NCI-H1092 (cell line): ENCODE measurements at places on chromosomes 1 and 21.

DNA sequence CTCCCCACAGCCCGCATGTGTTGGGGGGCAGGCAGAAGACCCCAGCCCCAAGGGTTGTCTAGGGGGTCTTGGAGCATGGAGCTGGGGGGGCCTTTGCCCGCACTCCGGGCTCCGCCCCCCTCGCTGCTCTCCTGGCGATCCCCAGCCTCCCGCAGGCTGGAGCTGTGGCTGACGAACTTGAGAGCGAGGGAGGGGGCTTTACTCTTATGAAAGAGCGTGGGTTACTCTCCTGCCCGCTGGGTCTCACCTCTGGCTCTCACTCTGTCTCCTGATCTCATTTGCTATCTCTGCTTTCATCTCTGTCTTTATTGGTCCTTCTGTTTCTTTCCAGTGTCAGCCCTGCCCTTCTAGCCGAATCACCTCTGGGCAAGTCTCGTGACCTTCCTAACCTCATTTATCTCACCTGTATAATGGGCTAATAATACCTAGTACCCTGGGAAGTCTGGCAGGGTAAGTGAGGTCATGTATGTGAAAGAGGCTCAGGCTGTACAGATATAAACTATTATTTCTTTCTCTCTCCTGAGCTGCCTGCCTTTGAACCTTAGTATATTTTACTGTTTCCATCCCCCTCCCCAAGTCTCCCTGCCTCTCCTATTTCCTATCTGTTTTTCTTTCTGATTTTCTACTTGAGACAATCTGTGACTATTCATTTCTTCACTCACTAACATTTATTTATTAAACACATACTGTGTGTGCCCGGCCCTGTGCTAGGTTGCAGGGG is 731 bp downstream of the EFNA4 start:
- DNase-seq: peak; percentile 41

DNA sequence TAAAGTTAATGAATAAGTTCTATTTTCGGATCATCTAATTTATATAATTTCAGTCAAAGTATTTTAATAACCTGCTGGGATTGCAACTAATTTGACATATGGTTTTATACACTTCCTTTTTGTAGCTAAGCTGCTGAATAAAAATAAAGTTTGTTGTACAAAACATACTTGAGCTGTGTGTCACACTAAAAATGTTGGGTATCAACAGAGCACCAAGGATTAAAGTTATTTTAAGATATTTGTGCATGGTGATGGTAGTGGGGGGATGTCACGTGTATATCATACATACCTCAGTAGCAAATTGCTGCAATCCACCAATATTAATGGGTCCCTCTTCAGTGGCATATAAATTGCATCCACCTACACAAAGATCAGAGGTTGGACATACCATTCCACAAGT is 199.6 kb downstream of the DPYD start:
- DNase-seq: no peak

DNA sequence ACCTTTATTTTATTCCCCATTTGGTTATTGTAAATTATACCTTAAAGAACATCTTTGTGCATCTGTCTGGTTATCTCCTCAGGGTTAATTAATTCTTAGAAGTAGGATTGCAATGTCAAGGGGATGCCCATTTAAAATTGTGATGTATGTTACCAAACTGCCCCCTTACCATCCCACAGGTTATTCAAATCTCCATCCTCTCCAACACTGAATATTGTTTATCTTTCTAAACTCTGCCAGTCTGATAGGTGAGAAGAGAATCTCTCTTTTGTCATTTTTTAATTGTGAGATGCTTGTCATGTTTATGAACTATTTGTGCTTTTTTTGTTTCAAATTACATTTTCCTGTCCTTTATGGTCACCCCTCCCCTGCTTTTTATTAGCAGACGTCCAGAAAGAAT is 55.8 kb downstream of the VWA5B1 start:
- DNase-seq: no peak

GRCh38 chr1:88001460-88001859 is 672.8 kb downstream of the LMO4 start:
- DNase-seq: no peak

GRCh38 chr1:201024625-201024998 is 1.1 kb upstream of the KIF21B start:
- DNase-seq: no peak

GRCh38 chr1:205275133-205275532 is 46.4 kb downstream of the NUAK2 start:
- peak; percentile 84 for DNase-seq

- no peak for DNase-seq
Observed at GRCh38 chr1:72780212-72780611, 497.9 kb upstream of the NEGR1 start.

- no peak for DNase-seq
Observed at GRCh38 chr1:155962599-155963211, 15.6 kb downstream of the ARHGEF2 start.

GRCh38 chr1:6545276-6546112 is 8.8 kb downstream of the NOL9 start:
- DNase-seq: no peak

- DNase-seq: no peak
Observed at GRCh38 chr1:49346767-49347349, 570.2 kb upstream of the BEND5 start.

DNA sequence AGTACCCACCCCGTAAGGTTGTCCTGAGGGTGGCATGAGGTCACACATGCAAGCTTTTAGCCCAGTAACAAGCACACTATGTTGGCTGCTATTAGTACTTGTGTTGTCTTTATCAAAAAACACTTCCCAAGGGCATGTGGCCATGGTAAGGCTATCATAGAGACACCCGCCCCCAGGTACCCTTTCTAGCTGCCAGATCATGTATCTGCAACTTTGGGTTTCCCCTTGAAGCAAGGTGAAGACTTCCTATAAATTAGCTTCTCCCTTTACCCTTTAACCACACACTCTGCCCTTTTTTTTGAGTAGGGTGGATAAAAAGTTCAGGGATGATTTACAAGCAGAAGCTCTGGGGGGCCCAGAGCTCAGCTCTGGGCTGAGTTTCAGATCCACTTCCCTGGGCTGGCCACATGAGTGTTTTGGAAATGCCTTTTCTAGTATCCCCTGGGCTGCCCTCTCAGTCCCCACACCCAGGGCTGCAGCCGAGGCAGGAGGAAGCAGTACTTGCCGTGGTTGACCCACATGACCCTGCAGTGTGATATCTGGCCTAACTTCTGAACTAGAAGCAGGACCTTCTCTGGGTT is 2.0 kb downstream of the ZDHHC18 start:
- no peak for DNase-seq

- no peak for DNase-seq
Observed at GRCh38 chr1:212503714-212504113, 71.0 kb downstream of the NENF start.

DNA sequence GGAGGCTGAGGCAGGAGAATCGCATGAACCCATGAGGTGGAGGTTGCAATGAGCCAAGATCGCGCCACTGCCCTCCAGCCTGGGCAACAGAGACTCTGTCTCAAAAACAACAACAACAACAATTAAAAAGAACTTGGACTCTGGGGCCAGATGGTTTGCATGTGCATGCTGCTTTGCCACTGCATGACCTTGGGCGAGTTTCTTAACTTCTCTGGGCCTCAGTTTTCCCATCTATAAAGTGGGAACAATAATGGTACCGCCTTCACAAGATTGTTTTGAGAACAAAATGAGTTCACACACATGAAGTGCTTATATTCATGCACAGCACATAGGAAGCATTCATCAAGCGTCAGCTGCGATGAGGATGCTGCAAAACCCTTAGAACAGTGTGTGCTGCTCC is 74.6 kb downstream of the MAN1C1 start:
- DNase-seq: no peak

DNA sequence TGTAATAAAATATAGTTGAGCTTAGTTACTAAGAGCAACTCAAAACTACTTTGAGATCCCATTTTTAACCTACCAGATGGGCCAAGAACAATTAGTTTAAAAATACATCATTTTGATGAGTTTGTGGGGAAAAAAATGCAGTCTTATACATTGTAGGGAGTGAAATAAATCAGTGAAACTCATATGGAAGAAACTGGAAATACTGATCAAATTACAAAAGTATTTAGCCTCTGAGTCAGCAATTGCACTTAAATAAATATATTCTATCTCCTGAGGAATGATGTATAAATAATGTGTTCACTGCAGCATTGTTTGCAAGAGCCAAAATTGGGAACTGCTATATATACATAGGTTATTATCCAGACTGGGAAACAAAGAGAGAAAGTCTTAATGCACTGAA is 4.6 kb upstream of the SMCP start:
- no peak for DNase-seq

DNA sequence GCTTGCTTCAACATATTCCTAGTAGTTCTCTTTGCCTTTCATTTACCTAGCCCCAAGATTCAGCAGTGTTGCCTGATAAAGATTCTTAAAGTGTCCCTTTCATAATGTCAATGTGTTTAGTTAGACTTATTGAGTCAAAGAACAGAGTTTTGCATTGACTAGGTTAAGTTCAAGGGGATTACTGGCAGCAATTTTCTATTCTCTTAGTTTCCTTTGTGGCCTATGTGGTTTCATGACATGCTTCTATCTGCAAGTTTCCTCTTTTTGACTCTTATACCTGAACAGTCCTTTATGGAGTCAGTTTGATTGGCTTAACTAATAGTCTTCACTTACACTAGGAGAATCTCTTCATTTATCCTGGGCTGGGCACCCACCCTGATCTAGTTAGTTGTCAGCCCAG is 151.3 kb downstream of the ADGRL4 start:
- no peak for DNase-seq

DNA sequence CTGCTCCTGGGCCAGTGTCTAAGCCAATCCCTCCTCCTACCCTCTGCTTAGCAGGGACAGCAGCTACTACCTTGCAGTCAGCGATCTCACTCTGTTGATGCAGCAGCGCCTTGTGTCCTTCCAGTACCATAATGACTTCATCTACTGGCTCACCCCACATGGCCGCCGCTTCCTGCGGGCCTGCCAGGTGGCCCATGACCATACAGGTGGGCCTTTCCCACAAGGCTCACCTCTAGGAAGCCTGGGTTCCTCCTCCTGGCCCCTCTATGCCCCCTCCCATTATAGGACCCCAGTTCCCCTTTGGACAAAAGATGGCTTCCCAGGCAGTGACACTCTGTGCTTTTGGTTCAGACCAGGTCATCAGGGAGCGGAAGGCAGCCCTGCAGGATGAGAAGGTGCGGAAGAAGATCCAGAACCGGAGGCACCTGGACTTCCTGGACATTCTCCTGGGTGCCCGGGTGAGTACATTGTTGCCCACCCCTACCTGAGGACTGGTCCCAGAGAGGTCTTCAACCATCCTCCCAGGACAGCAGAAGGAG is 15.1 kb downstream of the CYP4B1 start:
- DNase-seq: no peak

GRCh38 chr21:38956856-38957571 is 151.3 kb downstream of the ETS2 start:
- peak; percentile 97 for DNase-seq

- DNase-seq: no peak
Observed at GRCh38 chr1:158007180-158007579, 13.7 kb downstream of the KIRREL1 start.

DNA sequence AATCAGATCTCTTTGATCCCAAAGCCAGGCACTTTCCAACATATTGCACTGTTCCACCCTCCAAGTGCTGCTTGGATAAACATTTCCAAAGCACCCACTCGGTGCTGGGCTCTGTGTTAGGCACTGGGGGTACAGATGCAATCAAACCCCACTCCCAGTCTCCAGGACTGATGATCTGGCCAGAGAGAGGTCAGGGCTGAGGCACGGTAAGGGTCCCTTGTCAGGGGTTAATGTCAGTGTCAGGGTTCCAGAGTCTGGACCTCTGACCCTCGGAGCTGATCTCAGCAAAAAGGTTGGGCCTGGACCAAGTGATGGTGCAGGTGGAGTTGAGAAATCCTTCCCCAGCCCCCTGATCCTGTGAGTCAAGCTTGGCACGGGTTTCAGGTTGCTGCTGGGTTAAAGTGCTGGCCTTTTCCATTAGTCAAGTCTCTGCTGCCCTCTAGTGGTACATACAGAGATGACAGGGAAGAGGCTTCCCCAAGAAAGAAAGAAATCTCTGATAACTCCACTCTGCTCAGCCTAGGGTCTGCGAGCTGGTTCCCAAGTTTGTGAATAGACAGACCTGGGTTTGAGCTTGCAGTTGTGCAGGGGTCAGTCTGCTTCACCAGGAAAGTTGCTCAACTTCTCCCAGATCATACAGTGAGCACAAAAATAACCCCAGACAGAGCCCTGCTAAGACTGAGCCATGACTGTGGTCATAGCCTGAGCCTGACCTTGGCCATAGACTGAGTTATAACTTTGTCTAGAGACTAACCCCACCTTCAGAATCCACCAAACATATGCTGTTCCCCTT is 74.6 kb downstream of the DMRTA2 start:
- peak; percentile 59 for DNase-seq

- no peak for DNase-seq
Observed at GRCh38 chr21:44618504-44618903, 6.6 kb downstream of the KRTAP10-8 start.

DNA sequence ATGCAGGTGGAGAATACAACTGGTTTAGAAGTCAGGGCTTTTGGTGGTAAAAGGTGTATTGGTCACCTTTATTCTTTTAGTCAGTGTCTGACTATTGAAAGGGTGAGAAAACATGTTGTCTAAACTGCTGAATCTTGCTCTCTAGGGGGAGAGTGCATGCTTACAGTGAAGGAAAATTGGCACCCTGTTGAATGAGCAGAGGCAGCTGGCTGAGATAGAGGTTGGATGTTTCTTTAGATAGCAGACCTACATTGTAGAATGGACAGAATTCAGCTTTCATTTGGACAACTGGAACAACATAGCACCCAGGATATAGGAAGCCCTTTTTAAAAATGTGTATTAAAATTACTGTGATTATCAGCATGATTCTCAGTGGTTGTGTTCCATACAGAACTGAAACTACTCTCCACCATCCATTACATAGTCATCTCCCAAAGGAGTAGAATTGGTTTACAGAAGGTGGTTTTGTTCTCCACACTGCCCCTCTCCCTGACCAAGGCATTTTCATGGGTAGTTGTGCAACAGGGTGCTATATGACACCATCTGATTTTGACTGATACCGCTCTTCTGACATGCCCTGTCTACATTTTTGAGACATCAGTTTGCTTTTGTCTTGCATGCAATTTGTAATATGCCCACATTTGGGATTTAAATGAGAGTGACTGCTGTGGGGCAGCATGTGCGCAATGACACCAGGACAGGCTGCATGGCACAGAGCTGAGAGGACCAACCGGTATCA is 16.2 kb downstream of the RHOU start:
- DNase-seq: no peak

DNA sequence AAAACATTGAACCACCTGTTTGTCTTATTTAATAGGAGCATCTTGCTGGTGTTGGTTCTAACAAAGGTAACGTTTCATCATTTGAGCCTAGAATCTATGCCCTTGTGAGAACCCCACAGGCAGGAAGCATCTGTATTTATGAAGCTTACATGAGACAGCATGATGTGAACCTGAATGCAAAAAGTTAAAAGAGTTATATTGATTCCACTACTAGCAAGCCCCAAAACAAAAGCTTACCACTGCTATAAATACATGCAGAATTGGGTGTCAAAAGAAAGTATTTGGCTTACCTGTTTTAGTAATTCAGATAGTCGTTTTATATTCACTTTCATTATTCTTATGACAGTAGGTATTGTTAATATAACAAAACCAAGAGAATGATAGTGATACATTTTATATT is 301.2 kb upstream of the ADGRL2 start:
- DNase-seq: no peak
